ENCODE measurements at places on chromosomes 16 and 17.

DNA sequence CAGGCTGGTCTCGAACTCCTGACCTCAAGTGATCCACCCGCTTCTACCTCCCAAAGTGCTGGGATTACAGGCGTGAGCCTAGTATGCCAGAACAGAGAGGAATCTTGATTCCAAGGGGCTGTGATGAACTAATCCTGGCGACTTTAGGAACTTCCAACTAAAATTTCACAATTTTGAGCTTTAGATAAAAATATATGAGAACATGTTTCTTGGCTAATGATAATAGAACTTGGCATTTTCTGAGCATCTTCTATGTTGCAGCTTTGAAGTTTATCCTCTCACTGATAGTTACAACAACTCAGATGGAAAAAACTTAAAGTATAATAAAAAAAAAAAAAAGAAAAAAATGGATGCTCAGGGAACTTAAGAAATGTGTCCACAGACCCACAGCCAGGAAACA, 69.8 kb upstream of the WSCD1 start:
- DNase-seq, result no peak

DNA sequence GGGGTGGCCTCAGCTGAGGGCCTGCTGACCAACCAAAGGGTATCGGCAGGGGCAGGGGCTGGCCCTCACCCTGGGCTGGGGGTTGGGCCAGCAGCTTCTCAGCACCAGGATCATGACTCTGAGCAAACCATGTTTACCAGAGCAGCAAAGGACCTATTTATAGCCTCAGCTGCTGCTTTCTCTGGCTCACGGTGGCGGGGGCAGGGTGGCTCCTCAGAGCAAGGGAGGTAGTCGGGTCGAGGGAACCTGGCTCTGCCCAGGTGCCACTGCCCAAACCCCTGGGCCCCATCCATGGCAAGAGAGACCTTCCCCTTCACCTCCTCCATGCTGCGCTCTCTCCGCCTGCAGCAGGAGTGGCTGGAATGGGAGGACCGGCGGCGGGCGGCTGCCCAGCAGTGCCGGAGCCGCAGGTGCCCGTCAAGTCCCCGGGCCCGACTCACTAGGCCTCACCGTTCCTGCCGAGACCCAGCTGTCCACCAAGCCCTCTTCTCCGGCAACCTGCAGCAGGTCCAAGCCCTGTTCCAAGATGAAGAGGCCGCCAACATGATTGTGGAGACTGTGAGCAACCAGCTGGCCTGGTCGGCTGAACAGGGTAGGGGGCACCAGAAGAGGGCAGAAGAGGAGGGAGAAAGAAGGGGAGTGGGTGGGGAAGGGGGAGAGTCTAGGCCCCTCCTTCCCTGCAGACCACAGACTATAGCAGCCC, at the start of gene ASB16:
Gene ASB16 (plus strand): TSS at position 206 of the 703 bp plus-strand sequence. CDS start 86 bp downstream, at position 292.
- DNase-seq, result peak; percentile 49

DNA sequence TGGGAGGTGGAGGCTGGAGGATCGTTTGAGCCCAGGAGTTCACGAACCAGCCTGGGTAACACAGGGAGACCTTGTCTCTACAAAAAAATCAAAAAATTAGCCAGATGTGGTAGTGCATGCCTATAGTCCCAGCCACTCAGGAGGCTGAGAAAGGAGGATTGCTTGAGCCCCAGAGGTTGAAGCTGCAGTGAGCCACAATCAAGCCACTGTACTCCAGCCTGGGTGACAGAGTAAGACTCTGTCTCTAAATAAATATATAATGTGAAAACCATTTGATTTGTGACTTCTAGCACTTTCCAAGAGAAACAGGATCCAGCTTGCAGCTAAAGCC, 459.1 kb downstream of the SOX9 start:
- DNase-seq, result no peak

GRCh38 chr17:56603486-56604238, 10.2 kb downstream of the NOG start:
- DNase-seq, result no peak

DNA sequence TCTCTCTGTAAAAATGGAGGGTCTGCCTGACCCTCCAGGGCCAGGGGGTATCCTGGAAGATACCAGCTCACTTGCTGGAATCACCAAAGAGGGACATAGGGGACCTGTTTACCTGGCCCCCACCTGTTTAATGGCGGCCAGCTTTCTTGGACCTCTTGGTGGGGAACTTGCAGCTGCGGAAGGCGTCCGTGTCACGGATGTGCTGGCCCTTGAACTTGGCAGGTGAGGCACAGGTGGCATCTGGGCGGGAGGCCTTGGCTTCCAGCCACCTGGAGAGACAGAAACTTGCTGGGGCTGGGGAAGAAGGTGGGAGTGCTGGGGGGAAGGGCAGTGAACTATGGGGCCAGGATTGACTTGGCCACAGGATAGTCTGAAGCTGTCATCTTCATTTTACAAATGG, 3.5 kb downstream of the CHAD start:
- DNase-seq, result no peak

DNA sequence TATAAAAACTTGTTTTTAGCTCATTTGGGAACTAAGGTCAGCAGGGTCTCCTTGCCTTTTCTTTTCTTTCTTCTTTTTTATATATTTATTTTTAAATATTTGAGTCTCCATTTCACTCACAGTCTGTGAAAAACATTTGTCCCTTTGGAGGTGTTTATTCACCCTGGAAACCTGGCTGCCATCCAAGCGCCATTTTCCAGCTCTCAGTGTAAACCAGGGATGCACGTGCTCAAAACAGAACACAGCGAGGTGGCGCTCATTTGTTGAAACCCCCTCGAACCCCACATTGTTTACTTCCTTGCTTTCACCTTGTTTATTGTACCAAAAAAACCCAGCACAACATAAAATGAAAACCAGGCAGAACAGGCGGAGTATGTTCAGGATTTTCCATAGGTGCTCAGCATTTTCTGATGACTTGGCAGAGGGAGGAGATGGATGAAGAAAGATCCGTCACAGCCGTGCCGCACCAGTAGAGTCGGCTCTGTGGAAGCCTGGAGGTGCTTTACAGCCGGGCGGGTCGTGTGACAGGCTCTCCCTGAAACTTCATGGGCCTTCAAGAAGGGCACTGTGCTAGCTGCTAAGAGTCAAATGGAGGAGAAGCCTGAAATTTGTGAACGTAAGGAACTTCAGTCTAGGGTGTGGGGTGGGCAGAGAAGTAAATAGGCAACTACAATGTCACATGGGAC, 284.4 kb downstream of the FOXL1 start:
- DNase-seq, result no peak

DNA sequence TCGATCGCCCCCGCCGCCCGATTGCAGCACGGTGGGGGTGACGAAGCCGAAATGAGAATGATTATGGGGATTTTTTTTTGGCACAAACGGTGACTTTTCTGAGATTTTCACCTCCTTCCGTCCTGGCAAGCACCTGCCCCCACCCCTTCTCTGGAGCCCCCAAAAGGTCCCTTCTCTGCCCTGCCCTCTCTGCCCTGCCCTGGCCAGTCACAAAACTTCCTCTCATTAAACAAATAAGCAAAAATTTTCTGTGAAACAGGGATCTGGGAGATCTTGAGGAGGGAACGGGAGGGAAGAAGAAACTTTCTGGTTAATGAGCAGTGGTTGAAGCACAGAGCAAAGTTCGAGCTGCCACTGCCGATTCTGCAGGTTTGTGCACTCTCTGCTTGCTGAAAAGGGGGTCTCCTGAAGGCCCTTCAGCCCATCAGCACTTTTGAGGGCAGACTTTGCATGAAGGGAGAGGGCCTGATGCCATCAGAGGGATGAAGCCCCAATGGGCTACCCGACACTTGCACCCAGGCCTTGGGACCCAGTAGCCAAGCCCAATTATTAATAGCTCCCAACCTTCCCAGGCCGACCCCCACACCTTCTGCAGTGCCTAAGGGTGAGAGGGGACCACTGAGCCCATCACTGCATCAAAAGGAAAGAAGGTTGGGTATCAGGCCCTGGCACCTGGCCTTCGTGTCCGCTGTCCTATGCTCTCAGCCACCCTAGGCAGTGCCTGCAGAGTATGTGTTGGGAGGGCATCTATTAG, 1.0 kb upstream of the HOXB8 start:
- DNase-seq, result no peak

DNA sequence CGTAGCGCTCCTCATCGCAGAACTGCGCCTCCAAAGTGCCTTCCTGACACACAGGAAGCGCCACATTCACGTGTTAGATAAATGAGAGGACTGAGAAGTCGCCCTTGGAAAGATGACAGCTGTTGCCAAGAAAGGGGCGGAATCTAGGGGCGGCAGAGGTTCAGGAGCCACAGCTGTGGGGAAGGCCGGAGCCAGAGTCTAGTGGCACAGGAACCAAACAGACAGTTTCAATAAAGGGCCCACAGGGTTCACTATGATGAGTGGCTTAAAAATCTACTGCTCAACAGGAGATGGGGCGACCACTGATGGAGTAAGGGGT, 4.7 kb downstream of the FLCN start:
- DNase-seq, result no peak

DNA sequence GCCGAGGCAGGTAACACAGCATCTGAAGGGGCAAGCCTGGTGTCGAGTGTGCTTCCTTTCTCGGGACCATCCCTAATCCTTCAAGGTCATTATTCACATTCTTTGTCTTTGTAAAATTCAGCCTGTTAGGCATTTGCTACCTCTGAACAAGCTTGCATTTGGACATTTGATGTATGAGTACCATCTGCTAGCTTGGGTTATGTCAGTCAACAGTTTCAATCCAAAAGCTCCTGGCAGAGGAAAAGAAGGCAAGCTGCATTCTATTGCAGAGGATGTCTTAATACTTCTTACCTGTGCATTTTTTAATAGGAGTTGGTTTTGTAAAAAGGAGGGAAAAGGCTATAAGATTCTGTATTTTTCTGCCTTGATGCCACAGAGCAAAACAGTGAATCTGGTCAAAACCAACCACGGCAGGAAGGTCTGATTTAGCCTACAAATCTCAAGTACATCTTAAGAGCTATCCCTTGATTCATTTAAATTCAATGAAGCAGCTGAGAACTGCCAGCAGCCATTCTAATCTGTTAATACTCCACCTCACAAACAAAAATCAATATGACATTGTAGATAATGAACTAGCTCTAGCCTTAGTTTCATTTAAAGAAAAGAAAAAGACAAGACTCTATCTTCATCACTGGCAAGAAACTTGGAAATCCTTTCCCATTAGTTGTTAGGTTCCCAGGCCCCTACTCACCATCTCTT, 39.0 kb downstream of the TEX2 start:
- no peak for DNase-seq

- no peak for DNase-seq
These were observed 7.9 kb downstream of the FUS start for GRCh38 chr16:31187808-31188189.

GRCh38 chr16:7236824-7237410, 95.7 kb upstream of the RBFOX1 start:
- no peak for DNase-seq

DNA sequence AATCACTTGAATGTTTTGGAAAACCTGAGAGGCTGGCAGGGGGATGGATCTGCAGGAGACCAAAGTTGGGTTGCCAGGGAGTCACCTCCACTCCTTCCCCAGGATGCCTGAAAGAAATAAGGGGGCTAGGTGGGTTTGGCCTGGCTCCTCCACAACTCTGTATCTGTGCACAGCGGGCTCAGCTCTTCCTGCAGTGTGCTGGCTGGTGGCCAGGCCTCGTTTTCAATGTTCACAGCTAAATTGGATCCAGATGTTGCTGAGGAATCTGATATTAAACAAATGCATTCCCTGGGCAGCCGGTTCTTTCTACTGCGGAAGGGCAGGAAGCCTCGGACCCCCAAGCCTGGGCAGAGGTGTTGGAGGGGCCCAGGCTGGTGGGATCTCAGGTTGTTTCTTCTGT, 106.2 kb downstream of the N4BP1 start:
- DNase-seq, result peak; percentile 85
